Thymus (tissue), 14 donors: ENCODE measurements at places on chromosomes 11 and 22. TPM values are rescaled to one million over a fixed set of nuclear protein-coding genes. Genes with fewer than 3 reads are reported as not detected.

DNA sequence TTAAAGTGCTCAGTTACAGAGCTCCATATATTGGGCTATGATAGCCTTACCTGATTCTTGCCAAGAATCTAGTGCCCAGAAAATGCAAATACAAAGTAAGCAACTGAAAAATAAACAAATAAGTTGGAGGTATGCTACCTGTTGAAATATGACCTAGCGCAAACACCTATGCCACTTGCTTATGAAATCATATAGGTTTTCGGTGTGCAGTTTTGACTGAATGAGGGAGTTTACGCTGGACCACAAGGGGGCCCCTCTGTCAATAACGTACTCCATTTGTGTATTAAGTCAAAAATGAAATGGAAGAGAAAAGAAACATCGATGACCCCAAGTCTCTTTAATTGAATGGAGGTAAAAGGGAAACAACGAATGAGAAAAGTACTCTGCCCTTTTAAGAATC is 84.9 kb upstream of the TRIM77 start:
- H3K4me3 ChIP-seq: no peak overlapping the region
- H3K27me3 ChIP-seq: no peaks in the 10 kb centered on the region
- H3K36me3 ChIP-seq: no peaks in the 10 kb centered on the region

DNA sequence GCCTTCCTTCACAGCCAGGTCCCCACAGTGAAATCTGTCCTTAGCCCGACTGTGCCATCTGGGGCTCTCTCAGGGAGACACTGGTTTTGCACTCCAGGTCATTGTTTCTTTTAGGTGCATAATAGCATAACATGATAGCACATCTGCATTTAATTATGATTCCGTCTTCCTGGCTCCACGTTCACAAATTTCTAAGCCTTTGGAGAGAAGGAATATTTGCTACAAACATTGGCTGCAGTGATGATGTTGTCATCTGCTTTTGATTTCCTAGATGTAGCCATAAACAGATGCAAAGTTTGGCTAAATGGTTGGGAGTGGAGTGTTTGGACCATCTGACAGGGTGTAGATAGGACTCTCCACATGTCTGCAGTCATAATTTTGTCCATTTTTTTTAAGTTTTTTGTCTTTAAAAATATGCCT is 12.0 kb upstream of the CAT start:
- no peaks in the 10 kb centered on the region for H3K27me3 ChIP-seq
- no peaks in the 10 kb centered on the region for H3K36me3 ChIP-seq
- H3K27ac ChIP-seq: no peak overlapping the region
- DNase-seq: no peak

DNA sequence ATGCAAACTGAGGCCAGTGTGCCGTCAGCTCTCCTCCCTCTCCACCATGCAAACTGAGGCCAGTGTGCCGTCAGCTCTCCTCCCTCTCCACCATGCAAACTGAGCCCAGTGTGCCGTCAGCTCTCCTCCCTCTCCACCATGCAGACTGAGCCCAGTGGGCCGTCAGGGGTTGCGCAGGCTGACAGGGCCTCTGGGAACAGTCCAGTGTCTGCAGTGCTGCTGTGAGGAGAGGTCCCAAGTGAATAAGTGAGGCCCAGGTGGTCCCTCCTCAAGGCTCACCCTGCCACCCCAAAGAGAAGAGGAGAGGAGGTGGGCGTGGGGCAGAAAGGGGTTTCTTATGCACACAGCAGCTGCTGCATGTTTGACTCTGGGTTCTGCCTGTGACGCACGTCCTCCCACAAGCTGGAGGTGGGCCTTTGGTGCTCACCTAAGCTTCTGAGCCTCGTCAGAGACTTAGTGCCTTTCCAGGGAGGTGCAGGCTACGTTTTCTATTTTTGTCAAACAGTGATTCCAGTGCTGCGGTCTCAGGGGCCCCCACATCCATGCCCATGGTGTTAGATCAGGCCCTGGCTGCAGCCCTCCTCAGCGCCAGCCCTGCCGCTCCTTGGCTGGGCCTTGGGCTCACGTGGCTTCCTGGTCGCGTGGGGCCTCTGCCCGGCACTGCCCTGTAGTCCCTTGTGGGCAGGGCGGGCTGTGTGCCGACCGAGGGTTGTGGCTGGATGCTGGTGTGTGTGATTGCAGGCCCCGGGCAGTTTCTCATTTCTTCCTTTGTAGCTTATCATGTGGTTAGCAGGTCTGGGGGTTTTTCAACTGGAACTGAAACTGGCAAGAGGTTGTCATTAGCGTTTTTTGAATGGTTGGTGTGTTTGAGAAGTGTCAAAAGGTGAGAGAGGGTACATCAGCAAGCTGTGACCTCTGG is 7.1 kb downstream of the TPCN2 start:
- H3K36me3 ChIP-seq: peaks cover 11% of the 10 kb centered on the region
- DNase-seq: no peak
- peaks cover 42% of the 10 kb centered on the region for H3K4me1 ChIP-seq
- no peak overlapping the region for H3K27ac ChIP-seq
- H3K4me3 ChIP-seq: no peak overlapping the region
- H3K27me3 ChIP-seq: no peaks in the 10 kb centered on the region

GRCh38 chr11:124405581-124405980 is 6.8 kb upstream of the OR8B3 start:
- no peak overlapping the region for H3K4me3 ChIP-seq
- no peaks in the 10 kb centered on the region for H3K36me3 ChIP-seq
- no peaks in the 10 kb centered on the region for H3K4me1 ChIP-seq
- no peak overlapping the region for H3K27ac ChIP-seq
- no peak for DNase-seq
- no peaks in the 10 kb centered on the region for H3K27me3 ChIP-seq

DNA sequence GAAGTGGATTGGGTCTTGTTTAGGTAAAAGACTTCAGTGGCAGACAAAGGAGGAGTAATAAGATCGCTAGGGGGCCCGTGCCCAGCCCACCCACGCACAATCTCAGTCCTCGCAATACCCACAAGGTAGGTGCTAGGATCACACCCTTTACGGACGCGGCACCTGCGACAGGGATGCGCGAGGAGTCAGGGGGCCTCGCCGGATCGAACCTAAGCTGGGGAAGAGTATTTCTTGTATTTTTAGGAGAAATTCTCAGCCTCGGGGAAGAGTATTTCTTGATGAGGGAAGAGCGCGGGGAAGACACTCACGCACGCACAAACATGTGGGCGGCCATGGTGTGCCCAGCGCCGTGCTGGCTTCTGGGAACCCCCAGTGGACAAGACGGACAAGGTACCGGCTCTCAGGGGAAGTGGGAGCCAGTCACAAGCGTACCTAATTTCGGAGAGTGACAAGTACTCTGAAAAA is 745 bp upstream of the FAM118A start:
- H3K4me3 ChIP-seq: peak overlapping the region; percentile 75
- H3K4me1 ChIP-seq: peaks cover 28% of the 10 kb centered on the region
- H3K27me3 ChIP-seq: no peaks in the 10 kb centered on the region
- peak; percentile 23 for DNase-seq
- H3K36me3 ChIP-seq: peaks cover 2% of the 10 kb centered on the region

- H3K4me3 ChIP-seq: no peak overlapping the region
- H3K36me3 ChIP-seq: peaks cover 86% of the 10 kb centered on the region
- H3K27me3 ChIP-seq: no peaks in the 10 kb centered on the region
- no peaks in the 10 kb centered on the region for H3K4me1 ChIP-seq
- no peak overlapping the region for H3K27ac ChIP-seq
Measured at GRCh38 chr11:593347-593746, 17.1 kb downstream of the PHRF1 start.

- H3K27ac ChIP-seq: no peak overlapping the region
- no peaks in the 10 kb centered on the region for H3K36me3 ChIP-seq
- no peaks in the 10 kb centered on the region for H3K4me1 ChIP-seq
- H3K27me3 ChIP-seq: no peaks in the 10 kb centered on the region
Measured at GRCh38 chr11:124592627-124593026, 18.6 kb upstream of the PANX3 start.

PRR5L gene
- total RNA-seq: 5.9 TPM

OR52A1 gene
- not detected for total RNA-seq

- H3K27me3 ChIP-seq: peaks cover 49% of the 10 kb centered on the region
- no peak overlapping the region for H3K27ac ChIP-seq
- H3K4me1 ChIP-seq: no peaks in the 10 kb centered on the region
- no peak overlapping the region for H3K4me3 ChIP-seq
Measured at GRCh38 chr11:116579031-116579653, 193.6 kb downstream of the BUD13 start.
